ENCODE measurements at places on chromosomes 12 and 14.

- no peak for DNase-seq
Observed at GRCh38 chr12:57491393-57492280, 3.8 kb downstream of the MARS1 start.

GRCh38 chr14:60171690-60172089 lies 6.5 kb upstream of the DHRS7 start:
- no peak for DNase-seq

GRCh38 chr12:56158926-56159461 lies 835 bp downstream of the MYL6 start:
- DNase-seq = no peak

- no peak for DNase-seq
Observed at GRCh38 chr12:123907726-123908476, 64.7 kb downstream of the CCDC92 start.

GRCh38 chr12:14986449-14986848 lies 13.6 kb downstream of the PDE6H start:
- DNase-seq = no peak

DNA sequence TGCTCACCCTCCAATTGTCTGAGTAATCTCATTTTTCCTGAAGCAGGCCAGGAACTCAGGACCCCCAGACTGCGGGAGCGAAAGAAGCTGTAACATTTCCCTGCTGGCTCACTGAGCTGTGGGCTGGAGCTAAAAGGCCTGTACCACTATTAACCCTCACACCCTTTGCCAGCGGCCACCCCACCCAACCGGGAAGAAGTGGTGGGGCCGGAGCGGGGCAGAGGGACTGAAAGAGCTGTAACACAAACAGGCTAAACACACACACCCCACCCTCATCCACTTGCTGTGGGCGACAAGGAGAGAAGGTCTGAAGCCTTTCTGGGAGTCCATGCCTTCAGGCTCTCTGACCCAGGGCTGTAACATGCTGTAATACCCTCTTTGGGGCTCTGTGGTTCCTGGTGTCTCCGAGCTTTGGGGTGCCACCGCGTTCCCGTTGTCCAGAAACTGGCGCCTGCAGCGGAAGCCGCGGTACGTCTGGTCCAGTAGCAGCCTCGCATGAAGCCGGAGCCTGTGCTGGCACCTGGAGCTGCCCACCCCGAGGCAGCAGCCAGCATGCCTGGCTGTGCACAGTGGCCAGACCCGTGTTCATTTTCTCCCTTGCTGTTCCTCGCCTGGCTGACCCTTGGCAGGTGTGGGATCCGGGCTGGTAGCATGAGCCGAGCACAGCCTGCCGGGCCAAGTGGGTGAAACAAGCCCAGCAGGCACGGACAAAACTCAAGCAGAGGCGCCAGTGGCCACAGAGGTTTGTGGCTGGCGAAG lies 345.5 kb upstream of the MGAT4C start:
- no peak for DNase-seq

GRCh38 chr12:103819312-103819711 lies 21.7 kb downstream of the NT5DC3 start:
- DNase-seq = no peak

DNA sequence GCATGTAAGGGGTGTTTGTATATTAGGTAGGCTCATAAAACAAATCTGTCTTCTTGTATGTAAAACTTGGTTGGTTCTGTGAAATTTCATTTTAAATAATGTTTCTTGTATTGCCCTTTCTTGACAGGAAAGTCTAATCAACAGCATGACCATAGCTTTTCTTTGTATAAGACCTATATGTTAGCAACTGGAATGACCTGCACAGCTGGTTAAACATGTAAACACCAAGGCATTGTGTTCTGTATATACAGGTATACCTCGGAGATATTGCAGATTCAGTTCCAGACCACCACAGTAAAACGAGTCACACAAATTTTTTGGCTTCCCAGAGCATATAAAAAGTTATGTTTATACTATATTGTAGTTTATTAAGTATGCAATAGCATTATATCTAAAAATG lies 183.6 kb downstream of the ERC1 start:
- DNase-seq = no peak

GRCh38 chr14:34043627-34044372 lies 92.9 kb upstream of the EGLN3 start:
- DNase-seq = peak; percentile 38

DNA sequence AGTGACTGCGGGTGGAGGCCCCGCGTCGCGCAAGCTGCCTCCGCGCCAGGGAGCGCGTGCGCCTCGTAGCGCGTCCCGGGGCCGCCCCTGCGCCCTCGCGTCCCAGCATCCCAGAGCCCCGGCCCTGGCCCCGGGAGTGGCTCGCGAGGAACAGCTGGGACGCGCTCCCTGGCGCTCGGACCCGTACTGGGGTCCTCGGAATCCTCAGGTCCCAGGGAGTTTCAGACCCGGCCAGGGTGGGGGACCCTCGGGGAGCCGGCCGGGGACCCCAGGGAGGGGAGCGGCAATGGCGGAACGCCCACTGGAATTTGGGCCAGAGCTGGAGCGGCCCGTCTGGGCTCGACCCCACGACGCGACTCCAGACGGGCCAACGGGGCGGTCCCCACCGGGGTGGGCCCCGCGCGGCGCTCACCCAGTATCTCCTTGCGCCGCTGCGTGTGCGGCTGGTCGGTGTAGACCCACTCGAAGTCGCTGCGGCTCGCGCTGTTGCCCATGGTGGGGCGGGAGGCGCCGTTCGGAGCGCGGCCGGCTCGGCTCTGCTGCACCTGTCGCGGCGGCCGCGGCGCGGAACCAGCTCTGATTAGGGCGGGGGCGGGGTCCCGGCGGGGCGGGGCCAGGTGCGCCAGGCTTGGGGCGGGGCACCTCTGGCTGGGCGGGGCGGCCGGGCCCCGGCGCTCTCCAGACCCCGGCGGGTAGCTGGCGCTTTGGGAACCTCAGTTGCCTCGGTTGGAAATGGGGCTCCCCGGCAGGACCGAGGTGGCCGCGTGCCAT lies at the start of gene DEGS2:
Gene DEGS2, minus strand, starts transcription at position 552 of the 771 bp plus-strand sequence. Its CDS starts 58 bp downstream, at position 494.
- DNase-seq = peak; percentile 75

GRCh38 chr12:76863005-76863670 lies 15.7 kb downstream of the CSRP2 start:
- DNase-seq = no peak

DNA sequence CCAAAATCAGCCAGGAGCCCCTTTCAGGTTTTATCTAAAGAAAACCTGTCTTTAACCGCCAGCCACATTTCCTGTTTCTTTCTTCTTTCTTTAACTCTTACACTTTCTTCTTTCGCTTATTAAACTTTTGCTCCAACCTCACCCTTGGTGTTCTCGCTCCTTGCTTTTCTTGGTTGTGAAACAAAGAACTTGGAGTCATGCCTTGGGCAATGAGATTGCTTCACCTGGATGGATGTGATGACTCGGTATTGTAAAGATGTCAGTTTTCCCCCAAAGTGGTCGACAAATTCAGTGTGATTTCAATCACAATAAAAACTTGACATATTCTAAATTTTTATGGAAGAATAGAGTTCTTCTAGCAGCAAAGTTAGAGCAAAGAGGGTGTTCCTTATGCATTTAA lies 16.2 kb upstream of the TCL1A start:
- no peak for DNase-seq

- DNase-seq = no peak
Observed at GRCh38 chr14:52833891-52834290, 42.5 kb upstream of the GNPNAT1 start.

DNA sequence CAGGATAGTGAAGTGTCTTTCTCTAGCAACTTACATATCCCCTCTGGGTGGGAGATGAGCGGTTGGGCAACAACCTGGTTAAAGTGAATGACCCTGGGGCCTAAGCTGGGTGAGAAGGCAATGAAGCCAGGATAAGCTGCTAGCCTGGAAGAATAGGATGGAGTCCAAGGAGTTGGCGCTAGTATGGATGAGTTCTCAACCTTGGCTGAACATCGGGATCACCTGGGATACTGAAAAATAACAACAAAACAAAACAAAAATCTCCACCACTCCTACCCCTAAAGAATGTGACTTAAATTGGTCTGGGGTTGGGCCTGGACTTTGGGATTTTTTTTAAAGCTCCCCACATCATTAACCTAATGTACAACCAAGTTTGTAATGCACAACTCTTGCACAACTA lies 4.8 kb upstream of the RPS6KA5 start:
- DNase-seq = no peak

- DNase-seq = no peak
Observed at GRCh38 chr12:87160848-87161601, 868.2 kb downstream of the C12orf50 start.

Data from activated T-cell treated with anti-CD3 and anti-CD28 coated beads, Interleukin-2, amount 50 U/mL, for 1 hour (primary cell).